ENCODE measurements at places on chromosomes 4 and X.

GRCh38 chr4:28373601-28374000 is 1513.0 kb downstream of the STIM2 start:
- DNase-seq = no peak

DNA sequence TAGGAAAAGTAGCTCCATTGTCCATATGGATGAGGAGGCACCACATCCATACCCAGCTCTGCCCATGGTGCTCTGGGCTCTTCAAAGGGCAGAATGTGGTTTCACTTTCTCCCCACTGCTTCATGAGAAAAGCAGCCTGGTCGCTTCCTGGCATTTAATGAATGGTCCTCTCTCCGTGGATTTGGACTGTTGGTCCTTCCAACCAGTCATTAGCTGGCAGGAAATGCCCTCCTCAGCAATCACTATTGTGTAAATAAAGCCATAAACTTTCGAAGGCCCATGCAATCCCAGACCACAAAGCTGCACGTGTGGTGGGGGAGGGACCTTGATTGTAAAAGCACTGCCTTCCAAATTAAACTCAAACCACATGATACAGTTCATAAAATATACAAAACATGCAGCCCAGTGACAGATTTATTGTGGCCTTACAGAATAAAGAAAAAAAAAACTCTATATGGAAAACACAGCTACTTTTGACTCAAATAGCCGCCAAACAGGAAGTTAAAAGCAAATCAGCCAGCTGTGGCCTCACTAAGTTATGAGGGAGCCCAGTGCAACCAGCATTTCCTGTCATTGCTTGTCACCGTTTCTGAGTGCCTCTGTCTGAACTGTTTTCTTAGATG is 8.1 kb downstream of the MBNL3 start:
- DNase-seq = no peak

DNA sequence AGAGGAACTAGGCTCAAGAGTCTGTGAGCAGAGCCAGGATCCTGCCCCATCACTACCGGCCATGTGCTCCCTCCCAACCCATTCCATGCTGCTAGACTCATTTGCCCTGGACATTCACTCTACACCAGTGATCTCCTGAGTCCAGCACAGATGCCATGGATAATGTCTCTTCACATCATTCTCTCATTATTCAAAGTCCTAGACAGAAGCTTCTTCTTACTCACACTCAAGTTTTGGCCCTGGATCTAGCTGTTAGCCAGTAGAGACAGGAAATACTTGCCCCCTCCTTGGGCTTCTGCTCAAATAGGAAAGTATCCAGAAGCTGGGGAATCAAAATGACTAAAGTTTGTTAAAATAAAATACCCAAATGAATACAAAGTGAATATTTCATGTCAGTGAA is 266.8 kb upstream of the LDB2 start:
- DNase-seq = no peak

DNA sequence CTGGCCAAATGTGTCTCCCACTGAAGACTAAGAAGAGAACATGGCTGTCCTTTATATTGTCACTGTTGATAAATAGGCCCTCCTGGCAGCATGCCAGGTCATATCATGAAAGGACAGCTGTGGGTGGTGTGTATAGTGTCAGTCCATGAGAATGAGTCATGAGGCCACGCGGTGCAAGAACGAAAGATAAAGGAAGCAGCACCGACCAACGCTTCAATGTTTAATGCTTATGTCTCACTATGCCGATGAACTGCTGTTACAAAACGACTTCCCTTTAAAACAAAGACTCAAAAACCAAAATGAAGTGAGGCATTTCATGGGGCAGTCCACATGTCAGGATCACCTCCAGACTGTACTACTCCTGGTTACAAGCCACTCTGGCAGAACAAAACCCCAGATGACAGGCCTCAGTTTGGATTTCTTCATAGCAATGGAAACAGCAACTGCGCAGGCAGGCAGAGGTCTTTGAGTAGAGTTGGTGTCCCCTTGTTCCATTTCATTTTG is 5.2 kb upstream of the TCEANC start:
- no peak for DNase-seq

- no peak for DNase-seq
These were observed 218.8 kb downstream of the SNCA start for GRCh38 chr4:89618151-89618550.

- peak; percentile 5 for DNase-seq
These were observed 56.0 kb downstream of the PDLIM5 start for GRCh38 chr4:94507708-94508107.

- DNase-seq = no peak
These were observed 157.4 kb downstream of the SPRY1 start for GRCh38 chr4:123553733-123554637.

DNA sequence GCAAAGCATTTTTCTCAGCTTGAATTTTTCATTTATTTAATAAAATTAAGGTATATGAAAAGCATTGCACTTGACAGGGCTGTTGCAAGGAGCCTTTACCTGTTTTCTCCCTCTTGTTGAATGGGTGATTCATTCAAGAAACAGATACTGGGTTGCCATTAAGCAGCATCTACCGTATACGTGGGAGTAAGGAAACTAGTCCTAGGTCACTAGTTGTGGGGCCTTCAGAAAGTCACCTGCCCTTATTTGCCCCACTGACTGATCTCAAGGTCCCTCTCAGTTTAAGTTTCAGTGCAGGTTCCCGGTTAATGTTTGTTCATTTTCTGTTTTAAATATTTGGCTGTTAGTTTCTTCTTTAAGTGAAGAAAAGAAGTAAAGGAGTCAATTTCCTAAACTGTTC is 34.0 kb downstream of the LHFPL1 start:
- no peak for DNase-seq

GRCh38 chr4:1837069-1837468 is 18.9 kb downstream of the LETM1 start:
- no peak for DNase-seq

GRCh38 chr4:15707363-15707715 is 4.5 kb downstream of the BST1 start:
- no peak for DNase-seq

GRCh38 chrX:74606799-74607198 is 7.6 kb downstream of the RLIM start:
- DNase-seq = no peak

- DNase-seq = no peak
These were observed 167.3 kb upstream of the PGRMC2 start for GRCh38 chr4:128454881-128455280.

DNA sequence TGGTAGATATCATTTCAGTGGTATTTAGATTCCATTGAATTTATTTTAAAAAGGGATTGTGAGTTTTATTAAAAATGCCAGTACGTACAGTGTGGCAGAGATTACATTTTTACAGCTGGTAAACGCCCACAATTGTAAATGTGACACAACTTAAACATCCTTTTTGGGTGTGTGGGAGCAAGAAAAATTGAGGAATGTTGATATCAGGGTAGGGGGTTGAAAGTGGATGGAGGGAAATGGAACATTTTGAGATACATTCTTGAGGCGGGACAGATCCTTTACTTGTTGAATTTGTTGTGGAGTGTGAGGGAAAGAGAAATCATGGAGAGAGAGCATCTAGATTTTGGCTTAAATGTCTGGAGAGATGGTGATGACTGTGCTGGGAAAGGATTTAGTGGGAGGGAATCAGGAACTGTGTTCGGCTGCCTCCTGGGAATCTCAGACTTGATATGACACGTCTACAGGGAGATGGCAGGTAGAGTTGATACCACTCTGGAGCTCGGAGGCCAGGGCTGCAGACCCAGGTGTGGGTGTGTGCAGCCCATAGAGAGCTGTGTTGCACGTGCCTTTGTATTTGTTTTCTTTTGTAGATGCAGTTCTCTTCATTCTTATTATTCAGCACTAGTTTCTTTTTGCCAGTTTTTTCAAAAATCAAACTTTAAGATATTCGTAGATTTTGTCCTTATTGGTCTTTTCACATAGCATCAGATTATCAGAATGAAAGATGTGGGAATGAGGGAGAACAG is 10.8 kb downstream of the TMEM131L start:
- DNase-seq = no peak

- DNase-seq = no peak
These were observed 26.3 kb upstream of the PDS5A start for GRCh38 chr4:40003986-40004385.

- DNase-seq = no peak
These were observed 66.4 kb upstream of the NDP start for GRCh38 chrX:44039556-44039955.

GRCh38 chr4:10691651-10692050 is 7.1 kb upstream of the CLNK start:
- DNase-seq = no peak

DNA sequence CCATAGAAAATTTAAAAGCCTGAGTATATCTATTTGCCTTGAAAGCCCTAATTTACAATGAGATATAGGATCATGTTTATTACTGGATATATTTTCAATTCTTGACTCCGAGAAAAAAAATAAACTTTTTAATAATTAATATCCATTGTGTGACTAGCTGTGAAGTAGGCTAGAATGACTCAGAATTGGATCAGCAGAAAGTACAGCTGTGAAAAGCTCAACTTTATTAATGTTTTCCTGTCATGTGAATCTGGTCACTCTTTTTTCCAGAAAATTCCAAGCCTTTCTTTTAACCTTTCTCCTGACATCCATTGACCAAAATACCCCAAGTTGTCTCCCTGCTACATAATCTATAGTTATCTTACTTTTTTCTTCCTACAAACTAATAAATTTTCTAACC is 171.8 kb upstream of the PACRGL start:
- no peak for DNase-seq
